NCI-H226 (cell line): ENCODE measurements at places on chromosomes 4 and X.

DNA sequence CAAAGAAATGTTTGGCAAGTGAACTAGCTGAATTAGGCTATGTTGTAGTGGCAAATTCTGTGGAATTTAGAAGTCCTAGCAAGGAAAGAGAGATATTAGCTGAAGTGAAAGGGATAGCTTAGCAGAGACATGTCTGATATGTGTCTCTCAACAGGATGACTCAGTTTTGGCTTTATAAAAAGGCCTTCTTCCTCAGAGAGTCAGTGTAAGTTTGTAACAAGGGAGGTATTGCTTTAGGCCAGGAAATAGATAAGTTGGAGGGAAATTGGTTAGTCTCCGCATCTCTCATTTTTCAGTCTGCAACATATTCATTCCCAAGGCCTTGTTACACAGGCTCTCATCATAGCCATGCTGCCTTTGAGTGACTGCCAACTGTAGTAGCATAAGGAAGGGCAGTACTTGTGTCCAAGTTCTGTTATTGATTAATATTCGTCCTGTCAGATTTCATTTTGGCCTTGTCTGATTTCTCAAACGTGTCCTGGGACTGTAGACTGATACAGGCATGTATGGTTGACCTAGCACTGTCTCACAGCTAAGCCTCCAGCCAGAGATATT, 4.0 kb downstream of the TMEM164 start:
- no peak for DNase-seq

- no peak for DNase-seq
Observed at GRCh38 chr4:183863155-183863825, 41.8 kb upstream of the STOX2 start.

DNA sequence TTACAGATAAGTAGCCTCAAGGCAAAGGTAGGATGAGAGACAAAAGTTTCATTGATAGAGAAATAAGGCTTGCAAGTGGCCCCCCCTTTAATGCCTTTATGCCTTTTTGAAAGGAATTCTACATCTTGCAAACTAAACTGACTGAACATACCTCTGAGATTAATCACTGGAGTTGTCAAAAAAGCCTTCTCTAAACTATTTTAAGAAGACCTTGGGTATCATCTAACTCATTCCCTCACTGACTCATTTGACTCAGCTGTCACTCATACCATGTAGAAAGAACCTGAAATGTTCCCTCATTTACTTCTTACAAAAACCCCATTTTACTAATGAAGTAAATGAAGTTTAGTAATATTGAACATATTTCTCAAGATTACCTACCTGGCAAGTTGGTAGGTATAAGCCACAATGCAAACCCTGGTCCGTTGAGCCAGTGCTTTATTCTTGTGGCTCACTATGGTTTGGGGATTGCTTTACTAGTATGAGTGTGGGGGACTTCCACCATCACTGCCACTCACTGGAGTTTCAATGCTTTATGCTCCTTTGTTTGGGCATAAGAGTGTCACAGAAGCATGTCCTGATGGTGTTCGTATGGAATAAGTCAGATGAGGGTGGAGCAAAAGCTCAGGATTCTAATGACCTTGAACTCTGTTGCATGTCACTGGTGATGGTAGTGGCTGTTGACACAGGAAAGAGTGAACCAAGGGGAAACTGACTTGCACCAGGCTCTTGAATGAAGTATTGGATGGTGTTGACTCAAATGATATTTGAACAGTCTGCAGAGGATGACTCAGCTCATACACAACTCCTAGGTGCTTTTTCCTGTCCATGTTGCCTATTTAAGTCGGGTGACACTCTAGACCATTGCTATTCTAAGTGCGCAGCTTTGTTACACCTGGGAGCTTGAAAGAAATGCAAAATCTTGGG, 305.5 kb upstream of the EMCN start:
- DNase-seq = peak; percentile 70

DNA sequence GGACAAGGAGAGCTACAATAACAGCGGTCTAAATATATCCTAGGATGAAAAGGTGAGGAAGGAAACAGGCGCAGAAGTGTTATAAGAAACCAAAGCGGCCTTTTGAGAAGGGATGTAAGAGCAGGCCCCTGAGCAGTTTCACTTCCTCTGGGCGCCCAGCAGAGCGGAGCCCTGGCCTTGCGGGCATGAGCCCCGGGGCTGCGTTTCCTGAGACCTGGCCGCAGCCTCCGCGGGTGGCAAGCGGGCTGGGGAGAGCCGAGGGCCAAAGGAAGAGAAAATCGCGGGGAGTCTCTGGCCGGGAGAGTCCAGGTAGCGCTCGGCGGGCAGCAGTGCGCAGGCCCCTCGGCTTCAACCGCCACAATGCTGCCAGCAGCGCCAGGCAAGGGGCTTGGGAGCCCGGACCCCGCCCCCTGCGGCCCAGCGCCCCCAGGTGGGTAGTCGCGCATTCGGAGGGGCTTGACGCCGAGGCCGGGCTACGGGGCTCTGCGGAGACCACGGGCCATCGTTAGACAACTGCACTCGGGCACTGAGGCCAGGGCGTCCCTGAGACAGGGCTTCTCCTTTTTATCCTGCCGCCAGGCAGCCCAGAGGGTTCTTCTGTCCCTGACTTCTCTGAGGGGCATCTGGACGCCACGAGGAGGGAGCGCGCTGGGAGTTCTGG, at the start of gene BANK1:
Gene BANK1, plus strand, starts transcription at position 210 of the 661 bp plus-strand sequence. Its CDS starts 151 bp downstream, at position 361.
- no peak for DNase-seq

- DNase-seq = no peak
Observed at GRCh38 chr4:150021483-150021882, 56.8 kb upstream of the DCLK2 start.

GRCh38 chr4:79290376-79290775, 35.5 kb downstream of the NAA11 start:
- DNase-seq = no peak

- no peak for DNase-seq
Observed at GRCh38 chr4:86393749-86394148, 33.9 kb upstream of the MAPK10 start.

- DNase-seq = no peak
Observed at GRCh38 chr4:834368-835147, 8.6 kb upstream of the CPLX1 start.

DNA sequence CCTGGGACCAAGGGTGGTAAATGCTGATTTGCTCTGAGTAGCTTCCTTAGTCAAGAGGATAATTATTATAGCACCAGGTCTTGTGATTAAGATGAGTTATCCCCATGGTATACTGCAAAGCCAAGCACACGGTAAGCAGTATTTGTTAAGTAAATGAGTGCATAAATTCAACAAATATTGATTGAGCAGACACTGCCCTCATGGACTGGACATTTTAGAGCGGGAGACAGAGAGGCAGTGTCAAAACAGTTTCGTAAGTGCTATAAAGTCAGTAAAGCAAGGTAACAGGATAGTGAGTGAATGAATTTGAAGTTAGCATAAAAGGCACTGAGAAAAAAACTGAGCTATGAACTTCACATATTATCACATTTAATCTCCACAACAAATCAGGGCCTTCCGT, 13.9 kb downstream of the PHF8 start:
- no peak for DNase-seq

DNA sequence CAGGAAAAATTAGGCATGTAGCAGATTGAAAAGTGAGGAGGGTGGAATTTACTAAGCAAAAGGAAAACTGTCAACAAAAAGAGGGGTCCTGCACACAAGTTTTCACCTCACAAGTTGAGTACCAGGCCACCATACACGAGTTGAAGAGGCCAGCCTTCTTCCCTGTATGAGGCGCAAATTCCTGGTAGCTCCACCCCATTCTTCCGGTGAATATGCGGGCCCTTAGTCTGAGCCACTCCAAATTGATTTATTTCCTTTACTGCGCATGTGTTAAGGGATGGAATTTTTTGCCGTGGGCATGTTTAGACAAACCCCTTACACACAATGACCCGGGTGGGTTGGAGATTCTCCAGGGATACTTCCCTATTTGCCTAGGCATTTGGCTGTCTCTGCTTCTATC, 942.1 kb upstream of the GRIA3 start:
- no peak for DNase-seq

DNA sequence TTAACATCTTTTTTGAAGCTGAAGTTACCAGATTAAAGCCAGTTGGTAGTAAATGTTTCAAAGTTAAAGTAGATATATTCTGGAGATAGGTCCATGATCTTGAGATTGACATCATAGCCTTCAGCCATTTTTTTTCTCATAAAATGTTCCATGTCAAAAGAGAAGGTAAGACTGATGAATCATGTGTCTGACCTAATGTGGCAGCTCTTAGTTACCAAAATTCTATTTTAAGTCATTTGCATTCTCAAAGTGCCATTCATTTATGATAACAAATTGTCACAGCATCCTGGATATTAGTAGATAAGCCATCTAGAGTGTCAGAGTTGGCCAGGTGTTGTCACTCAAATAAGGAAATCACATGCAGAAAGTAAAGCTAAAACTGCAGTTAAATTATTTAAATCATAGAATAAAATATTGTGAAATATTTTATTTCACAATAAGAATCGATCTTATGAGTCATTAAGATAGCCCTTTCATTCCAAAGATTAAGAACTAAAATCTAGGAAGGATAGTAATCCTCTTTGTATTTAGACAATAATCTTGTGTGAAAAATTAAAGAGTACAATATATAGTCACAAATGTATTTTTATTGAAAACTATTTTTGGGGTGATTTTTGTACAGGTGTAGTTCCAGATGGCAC, 65.7 kb upstream of the ADAD1 start:
- DNase-seq = peak; percentile 5

DNA sequence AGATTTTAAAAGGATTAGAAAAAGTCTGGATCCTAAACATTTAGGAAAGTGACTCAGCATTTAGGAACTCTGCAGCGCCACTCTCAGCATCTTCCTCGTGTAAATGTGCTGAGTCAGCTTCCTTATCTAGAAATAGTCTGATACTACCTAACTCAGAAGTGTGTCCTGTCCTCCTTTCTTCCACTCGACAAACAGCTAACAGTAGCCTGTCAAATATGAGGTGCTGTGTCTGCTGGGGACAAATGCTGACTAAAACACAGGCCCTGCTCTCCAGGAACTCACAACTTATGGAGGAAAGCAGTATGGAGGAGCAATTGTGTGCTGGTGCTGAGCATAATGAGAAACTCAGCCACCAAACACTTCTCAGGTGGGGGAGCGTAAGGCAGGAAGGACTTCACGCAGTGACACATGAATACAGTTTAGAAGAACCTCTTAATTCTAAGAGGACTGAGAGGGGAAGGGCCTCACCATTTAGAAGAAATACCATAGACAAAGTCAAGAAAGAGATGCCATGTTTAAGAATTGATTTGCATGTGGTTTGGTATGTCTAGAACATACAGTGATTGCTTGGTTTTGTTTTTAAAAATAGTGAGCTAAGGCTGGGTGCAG, 125.3 kb downstream of the SOWAHB start:
- peak; percentile 70 for DNase-seq

- DNase-seq = peak; percentile 71
Observed at GRCh38 chrX:53631156-53631555, 55.4 kb downstream of the HUWE1 start.

DNA sequence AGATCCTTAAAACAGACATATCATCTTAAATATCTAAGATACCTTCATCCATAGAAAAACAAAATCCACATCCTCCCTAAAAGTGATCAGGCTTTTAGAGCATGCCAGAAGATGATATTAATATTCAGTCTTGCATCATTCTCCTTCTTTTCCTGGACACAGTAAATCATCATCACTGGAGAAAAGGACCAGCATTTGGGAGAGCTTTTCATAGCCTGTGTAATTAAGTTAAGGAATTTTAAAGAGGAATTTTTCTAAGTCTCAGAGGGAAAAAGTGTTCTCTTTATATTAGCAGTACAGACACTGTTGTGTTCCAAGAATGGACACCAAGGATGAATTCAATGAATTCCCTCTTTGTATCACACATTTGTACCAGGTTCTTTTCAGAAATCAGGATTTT, 696 bp downstream of the SCRG1 start:
- DNase-seq = no peak

GRCh38 chrX:100658941-100659381, 15.0 kb downstream of the SRPX2 start:
- DNase-seq = no peak

- DNase-seq = no peak
Observed at GRCh38 chr4:129561886-129562671, 466.1 kb downstream of the C4orf33 start.

GRCh38 chrX:97844943-97845342, 961.2 kb downstream of the RPA4 start:
- DNase-seq = no peak

- DNase-seq = no peak
Observed at GRCh38 chr4:2141762-2142451, 82.8 kb downstream of the NAT8L start.
